Fibroblast of skin of right biceps (primary cell): ENCODE measurements at places on chromosomes 6 and 20.
A peak's percentile ranks its signal among the peaks of the same experiment; 100 is the strongest.

GRCh38 chr6:7906741-7907140 lies 3.8 kb downstream of the TXNDC5 start:
- DNase-seq, result no peak

DNA sequence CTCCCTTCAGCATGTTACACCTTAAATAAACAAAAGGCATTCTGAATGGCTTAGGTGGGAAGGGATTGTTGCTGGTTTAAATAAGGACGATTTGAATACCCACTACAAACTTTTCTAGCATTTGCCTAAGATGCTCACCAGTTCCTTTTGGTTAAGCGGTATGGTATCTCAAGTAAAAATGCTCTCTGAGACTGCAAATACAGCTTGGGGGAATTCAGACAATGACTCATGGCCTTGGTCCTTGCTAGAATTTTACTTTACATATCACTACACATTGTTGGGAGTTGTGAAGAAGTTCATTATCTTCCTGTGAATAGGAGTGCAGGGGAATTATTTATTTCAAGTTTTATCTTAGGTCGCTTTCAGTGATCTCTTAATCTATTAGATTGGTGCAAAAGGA lies 670.7 kb downstream of the UTRN start:
- DNase-seq, result peak; percentile 50

DNA sequence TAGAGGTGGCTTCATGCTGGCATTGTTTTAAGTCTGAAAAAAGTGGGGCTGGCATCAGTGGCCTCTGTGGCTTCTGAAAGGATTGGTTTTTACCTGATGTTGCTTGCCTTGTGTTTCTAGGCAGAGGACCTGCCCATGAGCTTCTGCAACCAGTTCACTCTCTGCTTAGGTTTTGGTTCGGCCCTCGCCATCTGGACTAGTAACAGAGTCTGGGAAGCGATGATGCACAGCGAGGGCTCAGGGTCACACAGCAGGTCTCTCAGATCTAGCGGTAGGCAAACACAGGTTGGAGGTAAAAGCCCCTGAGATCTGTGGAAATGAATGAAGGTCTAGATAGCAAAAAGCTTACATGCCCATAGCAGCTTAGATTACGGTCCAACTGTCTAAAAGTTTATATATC lies 6.8 kb upstream of the RBL1 start:
- no peak for DNase-seq

GRCh38 chr6:134122775-134123174 lies 70.4 kb upstream of the SLC2A12 start:
- DNase-seq, result no peak

GRCh38 chr20:38779247-38780097 lies 26.0 kb upstream of the PPP1R16B start:
- no peak for DNase-seq

DNA sequence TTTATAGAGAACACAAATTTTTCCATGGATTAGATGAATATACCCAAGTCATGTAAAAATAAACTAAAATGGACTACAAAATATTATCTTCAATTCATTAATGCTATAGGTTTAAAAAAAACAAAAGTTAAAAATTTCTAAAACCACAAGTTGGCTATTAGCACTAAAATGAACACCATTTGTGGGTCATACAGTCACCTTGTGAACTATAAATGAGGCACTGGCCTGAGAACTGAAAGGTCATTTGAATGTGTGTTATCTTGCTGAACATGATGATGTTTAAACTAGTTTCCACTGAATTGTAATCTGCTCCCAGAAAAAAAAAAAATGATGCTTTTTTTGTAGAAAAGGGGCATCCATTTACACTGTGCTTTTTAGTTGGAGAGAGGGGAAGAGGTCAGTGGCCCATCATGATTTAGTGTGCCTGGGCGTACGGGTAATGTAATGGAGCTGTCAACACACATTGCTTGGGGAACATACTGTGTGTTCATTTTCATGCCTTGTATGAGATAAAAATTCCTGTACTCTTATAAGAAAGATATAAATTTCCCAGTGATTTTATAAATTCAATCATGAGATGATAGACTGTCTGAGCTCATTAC lies 96.6 kb upstream of the FKBP1C start:
- DNase-seq, result no peak

GRCh38 chr6:142721215-142721920 lies 223.6 kb downstream of the HIVEP2 start:
- DNase-seq, result no peak

DNA sequence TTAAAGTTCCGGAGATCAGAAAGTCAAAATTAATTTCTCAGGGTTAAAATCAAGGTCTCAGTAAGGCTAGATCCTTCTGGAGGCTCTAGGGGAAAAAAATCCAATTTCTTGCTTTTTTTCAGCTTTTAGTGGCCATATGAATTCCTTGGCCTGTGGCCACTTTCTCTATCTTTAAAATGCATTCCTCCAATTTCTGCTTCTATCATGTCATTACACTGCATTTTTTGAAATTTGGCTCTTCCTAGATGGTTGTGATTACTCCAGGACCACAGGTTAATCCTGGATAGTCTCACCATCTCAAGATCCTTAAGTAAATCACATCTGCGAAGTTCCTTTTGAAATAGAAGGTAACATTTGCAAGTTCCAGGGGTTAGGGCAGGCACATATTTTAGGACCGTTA lies 1294.9 kb upstream of the CITED2 start:
- DNase-seq, result peak; percentile 74

GRCh38 chr20:53960579-53961272 lies 109.7 kb downstream of the BCAS1 start:
- peak; percentile 89 for DNase-seq

DNA sequence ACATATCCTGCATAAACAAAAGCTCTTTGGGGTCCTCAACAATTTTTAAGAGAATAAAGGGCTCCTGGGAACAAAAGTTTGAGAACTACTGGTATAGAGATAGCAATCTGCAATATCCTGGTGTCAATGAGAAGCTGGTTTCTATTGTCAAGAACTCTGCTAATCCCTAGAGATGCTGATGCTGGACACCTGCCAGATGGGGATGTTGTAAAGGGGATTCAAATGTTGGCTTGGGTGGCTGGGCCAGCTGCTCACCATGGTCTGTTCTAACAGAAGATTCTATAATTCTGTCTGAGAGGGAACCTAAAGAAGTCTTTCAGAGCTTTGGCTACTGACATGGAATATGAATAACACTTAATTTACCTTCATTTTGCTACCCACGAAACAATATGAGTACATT lies 137.8 kb downstream of the BTBD9 start:
- no peak for DNase-seq

DNA sequence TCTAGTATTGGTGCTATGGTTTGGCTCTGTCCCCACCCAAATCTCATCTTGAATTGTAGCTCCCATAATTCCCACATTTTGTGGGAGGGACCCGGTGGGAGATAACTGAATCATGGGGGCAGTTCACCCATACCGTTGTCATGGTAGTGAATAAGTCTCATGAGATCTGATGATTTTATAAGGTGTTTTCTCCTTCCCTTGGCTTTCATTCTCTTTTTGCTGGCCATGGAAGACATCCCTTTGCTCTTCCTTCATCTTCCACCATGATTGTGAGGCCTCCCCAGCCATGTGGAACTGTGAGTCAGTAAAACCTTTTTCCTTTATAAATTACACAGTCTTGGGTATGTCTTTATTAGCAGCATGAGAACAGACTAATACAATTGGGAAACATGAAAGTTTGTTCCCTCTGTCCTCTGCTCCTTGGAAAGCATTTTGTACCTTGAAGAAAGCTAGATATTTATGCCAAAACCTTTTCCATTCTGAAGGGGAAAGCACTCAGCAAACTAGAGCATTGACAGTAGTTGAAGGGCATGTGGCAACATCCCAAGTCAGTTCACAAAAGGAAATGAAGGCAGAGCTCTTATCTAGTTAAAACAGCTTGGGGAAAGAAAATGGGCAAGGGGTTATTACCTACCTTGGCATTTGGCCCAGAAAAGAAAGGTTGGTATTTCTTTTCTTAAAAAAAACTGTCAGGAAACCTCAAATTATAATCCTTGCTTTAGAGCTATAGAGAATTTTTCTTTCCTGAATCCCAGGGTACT lies 10.7 kb upstream of the TNFAIP3 start:
- DNase-seq, result no peak

- peak; percentile 13 for DNase-seq
Observed at GRCh38 chr20:1897965-1898464, 2.8 kb downstream of the SIRPA start.

DNA sequence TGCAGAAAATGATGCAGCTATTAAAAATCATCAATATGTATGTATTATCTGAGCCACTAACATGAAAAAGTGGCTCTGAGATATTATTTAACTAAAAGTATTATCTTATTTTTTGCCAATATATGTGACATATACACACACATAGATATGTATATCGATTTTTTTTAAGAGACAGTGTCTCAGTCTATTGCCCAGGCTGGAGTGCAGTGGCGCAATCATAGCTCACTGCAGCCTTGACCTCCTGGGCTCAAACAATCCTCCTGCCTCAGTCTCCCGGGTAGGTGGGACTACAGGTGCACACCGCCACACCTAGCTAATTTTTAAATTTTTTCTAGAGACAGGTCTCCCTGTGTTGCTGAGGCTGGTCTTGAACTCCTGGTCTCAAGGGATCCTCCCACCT lies 1.6 kb upstream of the TRAF3IP2 start:
- no peak for DNase-seq

GRCh38 chr20:18001131-18001921 lies 32.5 kb downstream of the MGME1 start:
- peak; percentile 59 for DNase-seq

DNA sequence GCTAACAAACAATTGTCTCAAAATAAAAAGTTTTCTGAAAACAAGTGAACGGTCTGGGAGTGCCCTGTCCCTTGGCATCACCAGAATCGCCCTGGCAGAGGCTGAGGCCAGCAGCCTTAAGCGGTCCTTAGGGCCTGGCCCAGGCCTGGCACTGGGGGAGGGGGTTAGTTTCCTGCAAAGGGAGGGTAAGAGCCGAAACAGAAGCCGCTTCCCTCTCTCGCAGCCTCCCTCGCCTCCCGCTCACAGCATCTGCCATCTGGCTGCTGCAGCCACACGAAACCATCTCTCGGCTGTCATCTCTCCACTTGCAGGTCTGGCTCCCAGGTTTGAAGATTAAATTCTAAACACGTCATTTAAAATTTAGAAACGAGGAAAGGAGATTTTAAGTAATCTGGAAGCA lies 31.5 kb downstream of the PMEPA1 start:
- no peak for DNase-seq

- DNase-seq, result no peak
Observed at GRCh38 chr20:57075181-57075580, 191.3 kb downstream of the BMP7 start.

DNA sequence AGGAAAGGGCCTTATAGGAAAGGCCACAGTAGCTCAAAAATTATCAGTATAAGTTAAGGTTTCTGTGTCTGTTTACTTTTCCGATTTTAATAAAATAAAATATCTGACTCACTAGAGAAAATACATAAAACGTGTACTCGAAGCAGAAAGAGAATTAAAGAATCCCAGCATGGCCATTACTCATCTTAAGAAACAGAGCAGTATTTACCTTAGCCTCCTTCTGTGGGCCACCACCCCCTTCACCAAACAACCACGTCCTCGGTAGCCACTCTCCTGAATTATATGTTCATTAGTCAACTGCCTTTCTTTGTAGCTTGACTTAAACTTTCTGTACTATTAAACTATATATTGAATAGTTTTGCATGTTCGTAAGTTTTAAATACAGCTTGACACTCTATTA lies 72.2 kb upstream of the SPTLC3 start:
- DNase-seq, result no peak

GRCh38 chr6:104680539-104680938 lies 179.2 kb downstream of the HACE1 start:
- DNase-seq, result no peak

GRCh38 chr6:45933855-45934254 lies 81.8 kb downstream of the CLIC5 start:
- DNase-seq, result peak; percentile 11

DNA sequence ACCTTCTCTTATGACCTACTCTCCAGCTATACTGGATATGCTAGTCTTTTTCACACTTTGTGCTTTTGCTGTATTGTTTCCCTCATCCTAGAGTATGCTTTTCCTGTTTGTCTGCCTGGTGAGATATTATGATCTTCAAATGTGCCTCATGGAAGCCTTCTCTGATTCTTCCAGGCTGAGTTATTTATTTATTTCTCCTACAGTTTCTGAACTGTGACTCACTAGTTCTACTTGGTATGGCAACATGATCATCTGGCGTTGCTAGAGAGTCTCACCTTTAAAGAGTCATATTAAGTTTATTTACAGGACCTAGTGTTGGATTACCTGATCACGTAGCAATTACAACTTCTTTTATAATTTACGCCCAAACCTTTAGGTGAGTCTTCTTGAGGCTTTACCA lies 81.2 kb upstream of the HDAC2 start:
- DNase-seq, result no peak

GRCh38 chr6:42962502-42963178 lies 2.1 kb downstream of the GNMT start:
- DNase-seq, result no peak

DNA sequence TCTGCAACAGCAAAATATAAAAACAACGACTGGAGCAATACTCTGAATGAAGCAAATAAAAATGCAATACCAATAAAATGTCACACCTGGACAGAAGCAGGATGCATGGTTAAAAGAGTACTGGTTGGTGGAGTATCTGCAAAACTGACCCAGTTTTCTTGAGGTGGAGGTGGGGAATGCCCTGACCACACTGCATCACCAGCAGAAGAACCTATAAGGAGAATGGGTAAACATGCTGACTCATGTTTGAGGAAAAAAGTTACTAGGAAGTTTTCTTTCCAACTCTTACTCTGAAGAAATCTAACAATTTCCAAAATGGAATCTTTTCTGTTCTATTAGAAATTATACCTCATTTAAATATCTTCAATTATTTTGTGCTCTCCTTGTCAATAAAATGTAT lies 43.6 kb downstream of the REPS1 start:
- peak; percentile 46 for DNase-seq

- DNase-seq, result no peak
Observed at GRCh38 chr6:167532410-167533288, 207.8 kb downstream of the TTLL2 start.

DNA sequence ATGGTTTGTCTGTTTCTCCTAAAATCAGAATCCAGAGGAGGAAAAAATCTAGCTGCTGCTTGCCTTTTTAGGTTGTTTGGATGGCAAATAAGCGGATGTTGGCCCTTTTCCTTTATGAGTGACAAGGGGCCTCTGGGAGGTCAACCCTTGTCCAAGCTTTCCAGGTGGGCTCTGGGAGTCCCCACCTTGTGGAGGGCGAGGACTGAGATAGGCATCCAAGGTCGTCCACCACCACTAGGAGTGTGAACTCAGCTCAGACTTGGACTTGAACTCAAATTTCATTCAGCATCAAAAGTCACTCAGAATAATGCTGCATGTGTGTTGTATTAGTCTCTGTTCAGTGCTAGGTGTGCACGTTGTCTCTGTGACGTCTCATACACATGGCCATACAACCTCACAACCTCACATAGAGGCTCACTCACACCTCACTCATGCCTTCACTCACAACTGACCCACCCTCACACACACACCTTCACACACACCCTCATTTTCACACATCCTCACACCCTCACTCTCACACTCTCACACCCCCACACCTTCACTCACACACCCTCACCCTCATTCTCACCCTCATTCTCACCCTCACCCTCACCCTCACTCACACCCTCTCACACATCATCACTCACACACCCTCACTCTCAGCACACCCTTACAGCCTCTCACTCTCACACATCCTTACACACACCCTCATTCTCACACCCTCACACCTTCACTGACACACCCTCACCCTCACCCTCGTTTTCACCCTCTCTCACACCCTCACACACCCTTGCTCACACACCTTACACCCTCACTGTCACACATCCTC lies 18.0 kb downstream of the DYNLT1 start:
- no peak for DNase-seq
